ENCODE measurements at places on chromosomes 3 and 15.

DNA sequence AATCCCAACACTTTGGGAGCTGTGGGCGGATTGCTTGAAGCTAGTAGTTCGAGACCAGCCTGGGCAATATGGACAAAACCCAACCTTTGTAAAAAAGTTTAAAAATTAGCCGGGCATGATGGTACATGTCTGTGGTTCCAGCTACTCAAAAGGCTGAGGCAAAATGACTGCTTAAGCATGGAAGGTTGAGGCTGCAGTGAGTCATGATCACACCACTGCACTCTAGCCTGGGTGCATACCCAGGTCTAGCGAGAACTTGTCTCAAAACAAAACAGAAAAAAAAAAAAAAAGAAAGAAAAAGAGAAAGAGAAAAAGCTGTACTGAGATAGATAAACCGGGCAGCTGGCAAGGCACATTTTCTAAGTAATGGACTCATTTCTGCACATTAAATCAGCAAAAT is 10.6 kb downstream of the ARPP19 start:
- H3K36me3 ChIP-seq: peaks cover 59% of the 10 kb centered on the region
- no peak overlapping the region for H3K4me3 ChIP-seq
- H3K27me3 ChIP-seq: no peaks in the 10 kb centered on the region
- H3K27ac ChIP-seq: peak overlapping the region; percentile 36
- H3K4me1 ChIP-seq: peaks cover 43% of the 10 kb centered on the region

DNA sequence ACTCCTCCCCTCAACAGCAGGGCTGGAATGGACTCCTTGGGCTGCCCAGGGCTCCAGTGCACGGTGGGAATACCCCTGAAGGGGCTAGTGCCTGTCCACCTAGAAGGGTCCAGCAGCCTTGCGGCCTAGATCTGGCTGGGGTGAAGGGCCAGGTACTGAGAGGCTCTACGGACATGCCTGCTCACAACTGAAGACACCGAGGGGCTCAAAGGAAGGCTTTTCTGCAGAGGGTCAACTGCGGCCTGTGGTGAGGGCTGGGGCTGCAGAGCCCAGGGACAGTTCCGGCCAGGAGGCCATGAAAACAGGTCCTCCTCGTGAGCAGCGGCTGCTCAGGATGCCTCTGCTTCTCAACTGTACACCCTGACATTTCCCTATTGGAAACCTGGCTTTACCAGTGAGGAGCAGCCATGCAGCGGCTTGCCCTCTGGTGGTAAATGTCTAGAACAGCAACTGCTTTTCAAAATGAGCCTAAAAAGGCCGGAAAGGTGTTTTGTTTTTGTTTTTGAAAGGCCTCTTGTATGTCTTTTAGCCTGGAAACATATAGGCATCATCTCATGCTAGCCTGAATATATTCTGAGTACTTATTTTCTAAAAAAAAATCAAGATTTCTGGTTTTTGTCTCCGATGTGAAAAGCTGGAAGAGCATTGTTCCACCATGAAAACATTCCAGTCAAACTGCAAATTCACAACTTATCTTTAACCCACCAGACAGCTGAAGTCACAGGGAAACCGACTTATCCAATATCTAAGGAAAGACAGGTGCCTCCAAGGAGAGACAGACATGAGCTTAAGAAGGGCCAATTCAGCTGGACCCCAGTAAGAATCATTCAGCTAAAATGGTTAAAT is 163.4 kb downstream of the KLF13 start:
- H3K27ac ChIP-seq: no peak overlapping the region
- H3K4me3 ChIP-seq: no peak overlapping the region
- peak; percentile 70 for DNase-seq

DNA sequence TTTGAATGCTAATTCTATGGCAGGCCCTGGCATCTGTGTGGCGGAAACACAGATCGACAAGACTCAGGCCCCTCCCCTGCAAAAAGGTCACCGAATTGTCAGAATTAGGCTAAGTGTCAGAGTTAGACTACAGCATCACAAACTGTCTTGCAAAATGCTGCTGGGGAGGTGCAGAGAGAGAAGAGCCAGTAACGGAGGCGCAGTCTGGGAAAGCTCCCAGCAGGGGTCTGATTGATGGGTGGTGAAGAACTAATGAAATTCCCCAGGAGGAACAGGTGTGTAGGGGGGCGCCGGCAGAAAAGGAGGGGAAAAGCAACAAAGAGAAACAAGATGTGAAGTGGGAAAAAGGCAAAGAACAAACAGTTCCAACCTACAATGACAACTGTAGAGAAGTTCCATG is 72.7 kb upstream of the TAMM41 start:
- no peaks in the 10 kb centered on the region for H3K27me3 ChIP-seq
- H3K4me3 ChIP-seq: no peak overlapping the region
- H3K27ac ChIP-seq: no peak overlapping the region

DNA sequence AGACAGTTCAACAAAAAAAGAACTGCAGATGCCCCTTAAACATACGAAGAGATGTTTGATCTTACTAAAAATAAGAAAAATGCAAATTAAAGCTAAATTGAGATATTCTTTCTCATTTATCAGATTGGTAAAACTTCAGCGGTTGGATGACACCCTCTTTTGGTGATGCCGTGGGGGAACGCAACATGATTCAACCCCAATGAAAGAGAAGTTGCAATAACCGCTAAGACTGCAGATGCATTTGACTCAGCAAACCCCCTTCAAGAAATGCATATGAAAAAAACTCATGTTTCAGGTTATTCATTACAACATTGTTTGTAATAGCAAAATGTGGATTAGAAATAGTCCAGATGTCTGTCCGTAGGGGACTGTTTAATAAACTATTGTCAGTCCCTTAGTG is 3.6 kb downstream of the KLHL6 start:
- H3K27me3 ChIP-seq: no peaks in the 10 kb centered on the region
- H3K27ac ChIP-seq: no peak overlapping the region
- H3K4me3 ChIP-seq: peak overlapping the region; percentile 100
- H3K4me1 ChIP-seq: peaks cover 84% of the 10 kb centered on the region
- DNase-seq: no peak

DNA sequence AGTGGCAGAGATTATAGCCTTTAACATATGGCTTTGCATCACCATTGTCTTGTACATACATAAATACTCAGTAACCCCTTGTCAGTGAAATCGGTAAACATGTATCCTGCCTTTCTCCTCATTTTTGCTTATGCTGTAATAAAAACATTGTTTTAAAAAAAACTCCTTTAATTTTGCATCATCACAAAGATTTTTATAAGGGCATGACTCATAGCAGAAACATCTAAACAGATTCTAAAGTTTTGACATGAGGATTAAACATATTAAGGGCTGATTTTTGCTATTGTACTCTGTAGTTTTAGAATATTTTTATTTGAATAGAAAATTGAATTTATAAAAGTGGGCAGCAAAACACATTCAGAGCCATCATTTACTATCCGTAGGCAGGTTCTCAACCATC is 275.9 kb downstream of the ZIC4 start:
- no peak for DNase-seq
- no peaks in the 10 kb centered on the region for H3K27me3 ChIP-seq
- no peaks in the 10 kb centered on the region for H3K4me1 ChIP-seq
- peaks cover 4% of the 10 kb centered on the region for H3K36me3 ChIP-seq
- H3K27ac ChIP-seq: no peak overlapping the region
- H3K4me3 ChIP-seq: no peak overlapping the region

DNA sequence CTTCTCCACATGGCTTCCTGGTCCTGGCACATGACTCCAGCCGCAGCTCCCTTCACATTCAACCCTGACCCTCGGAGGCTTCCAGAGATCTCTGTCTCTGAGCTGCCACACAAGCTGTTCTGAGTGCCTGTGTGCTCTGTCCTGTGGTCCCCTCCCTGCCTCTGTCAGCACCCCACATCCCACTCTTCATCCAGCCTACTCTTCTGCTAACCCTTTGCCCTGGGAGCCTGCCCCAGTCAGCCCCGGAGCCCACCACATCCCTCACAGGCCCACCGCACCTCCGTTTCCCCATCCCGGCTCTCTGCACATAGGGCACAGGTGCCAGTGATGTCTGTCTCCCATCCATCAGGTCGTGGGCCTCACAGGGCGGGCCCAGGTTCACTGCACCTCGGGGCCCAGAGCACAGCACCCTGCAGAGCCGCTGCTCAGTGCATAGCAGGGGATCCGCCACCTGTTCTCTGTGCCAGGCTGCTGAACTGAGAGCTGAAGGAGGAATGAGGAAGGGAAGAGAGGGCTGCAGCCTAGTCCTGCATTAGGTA is 133.6 kb downstream of the UACA start:
- H3K4me3 ChIP-seq: no peak overlapping the region
- peaks cover 13% of the 10 kb centered on the region for H3K4me1 ChIP-seq

GRCh38 chr3:12901623-12902045 is 60.3 kb upstream of the RPL32 start:
- DNase-seq: no peak
- H3K27ac ChIP-seq: peak overlapping the region; percentile 45
- H3K4me1 ChIP-seq: peaks cover 8% of the 10 kb centered on the region
- no peak overlapping the region for H3K4me3 ChIP-seq
- H3K27me3 ChIP-seq: no peaks in the 10 kb centered on the region
